Activated CD4-positive, alpha-beta T cell treated with anti-CD3 and anti-CD28 coated beads, Interleukin-2, Interleukin-4, amounts not matched to agents 100 ng/mL and 50 ng/mL, durations not matched to agents 16 hours and 8 hours (primary cell): ENCODE measurements at places on chromosomes 1 and 21.

DNA sequence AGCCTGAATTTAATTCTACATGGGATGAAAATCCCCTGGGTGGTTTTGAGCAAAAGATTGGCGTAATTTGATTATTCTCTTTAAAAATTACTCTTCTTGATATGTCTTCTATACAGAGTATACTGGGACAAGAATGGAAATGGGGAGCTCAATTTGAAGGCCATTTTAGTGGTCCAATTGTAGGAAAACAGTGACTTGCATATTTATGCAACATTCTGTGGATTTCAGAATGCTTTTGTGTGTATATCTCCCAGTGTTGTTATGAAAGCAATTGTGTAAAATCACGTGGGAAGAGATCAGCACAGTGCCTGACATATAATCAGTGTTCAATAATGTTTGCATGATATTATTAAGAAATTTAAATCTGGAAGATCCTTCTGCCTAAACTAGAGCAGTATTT is 575.9 kb upstream of the PBX1 start:
- no peak for DNase-seq

DNA sequence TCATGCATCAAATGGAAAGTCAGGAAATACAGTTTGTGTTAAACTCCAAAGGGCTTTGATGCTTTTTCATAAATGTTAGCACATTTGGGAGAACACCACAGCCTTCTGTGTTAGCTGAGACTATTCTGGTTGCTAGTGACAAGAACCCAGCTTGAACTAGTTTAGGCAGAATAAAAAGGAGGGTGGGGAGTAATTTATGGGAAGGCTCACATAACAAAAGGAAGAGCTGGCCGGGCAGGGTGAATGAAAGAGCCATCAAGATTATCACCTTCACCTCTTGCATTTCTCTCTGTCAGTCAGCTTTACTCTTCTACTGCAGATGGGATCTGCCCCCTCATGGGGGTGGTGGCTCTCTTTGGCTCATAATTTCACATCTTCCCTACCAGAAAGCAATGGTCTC is 75.4 kb upstream of the VTCN1 start:
- DNase-seq, result no peak

DNA sequence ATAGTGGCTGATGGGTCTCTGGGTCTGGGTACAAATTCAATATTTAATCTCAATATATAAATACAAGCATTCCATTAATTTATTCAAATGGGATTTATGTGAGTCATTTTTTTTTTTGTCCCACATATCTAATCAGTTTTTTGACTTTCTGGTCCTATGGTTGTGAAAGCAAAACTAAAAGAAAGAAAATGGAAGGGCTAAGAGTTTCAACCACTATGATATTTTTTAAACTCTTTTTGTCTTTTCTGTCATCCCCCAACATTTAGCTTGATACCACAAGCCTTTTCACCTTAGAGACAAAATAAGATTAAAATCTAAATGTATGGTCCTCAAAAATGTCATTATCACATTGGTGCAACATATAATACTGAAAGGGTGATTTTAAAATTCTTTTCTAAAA is 602.7 kb upstream of the CHRM3 start:
- DNase-seq, result no peak

- DNase-seq, result no peak
These were observed 3.5 kb downstream of the FCRL3 start for GRCh38 chr1:157696966-157697628.

- DNase-seq, result no peak
These were observed 62.7 kb upstream of the BCL10 start for GRCh38 chr1:85339089-85339488.

- DNase-seq, result no peak
These were observed 321.9 kb downstream of the SETD4 start for GRCh38 chr21:35738347-35738961.

GRCh38 chr1:50720457-50721053 is 239.5 kb downstream of the FAF1 start:
- DNase-seq, result no peak

DNA sequence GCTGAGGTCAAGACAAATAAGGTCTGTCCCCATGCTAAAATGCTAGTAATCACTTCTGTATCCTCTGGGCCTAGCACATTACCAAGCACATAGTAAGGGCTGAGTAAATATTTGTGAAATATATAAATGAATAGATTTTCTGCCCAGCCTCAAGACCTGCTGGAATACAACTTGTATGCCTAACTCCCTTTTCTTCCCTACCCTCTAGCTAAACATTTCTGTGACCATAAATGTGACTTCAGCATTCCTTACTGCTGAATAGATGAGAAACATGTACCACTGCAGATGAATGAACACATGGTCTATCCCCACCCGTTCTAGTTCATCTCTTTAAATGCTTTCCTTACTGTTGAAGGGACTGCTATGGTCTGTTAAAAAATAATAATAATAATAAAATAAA is 209.0 kb upstream of the HOOK1 start:
- DNase-seq, result no peak

DNA sequence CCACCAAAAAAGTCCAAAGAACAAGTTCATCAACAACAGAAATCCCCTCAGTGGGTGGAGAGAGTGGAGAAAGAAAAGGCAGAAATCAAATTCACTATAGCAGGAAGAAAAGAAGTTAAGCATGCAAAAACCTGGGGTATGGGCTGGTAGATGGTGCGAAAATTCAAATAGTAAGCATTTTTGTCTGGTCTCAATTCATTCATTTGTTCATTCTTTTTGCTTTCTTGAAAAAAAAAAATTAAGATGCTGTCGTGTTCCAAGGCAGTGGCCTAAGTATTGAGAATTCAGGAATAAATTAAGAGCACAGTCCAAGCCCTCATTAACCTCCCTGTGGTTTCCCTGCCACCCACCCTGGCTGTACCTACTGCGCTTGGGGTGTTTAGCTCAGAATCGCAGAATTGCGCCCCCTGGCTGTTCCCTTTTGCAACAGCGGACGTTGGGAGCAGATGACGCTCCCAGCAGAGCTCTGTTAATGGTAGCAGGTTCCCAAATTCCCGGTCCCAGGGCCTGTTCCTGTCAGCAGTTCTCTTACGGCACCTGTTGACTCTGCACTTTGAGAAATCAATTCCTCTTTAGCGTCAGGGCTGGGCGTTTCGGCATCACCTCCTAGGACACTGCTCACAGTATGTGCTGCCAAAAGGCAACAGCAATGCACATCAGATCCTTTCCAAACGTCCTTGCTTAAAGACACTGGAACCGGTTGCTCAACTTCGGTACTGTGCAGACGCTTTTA is 34.0 kb upstream of the SSX2IP start:
- DNase-seq, result peak; percentile 6

DNA sequence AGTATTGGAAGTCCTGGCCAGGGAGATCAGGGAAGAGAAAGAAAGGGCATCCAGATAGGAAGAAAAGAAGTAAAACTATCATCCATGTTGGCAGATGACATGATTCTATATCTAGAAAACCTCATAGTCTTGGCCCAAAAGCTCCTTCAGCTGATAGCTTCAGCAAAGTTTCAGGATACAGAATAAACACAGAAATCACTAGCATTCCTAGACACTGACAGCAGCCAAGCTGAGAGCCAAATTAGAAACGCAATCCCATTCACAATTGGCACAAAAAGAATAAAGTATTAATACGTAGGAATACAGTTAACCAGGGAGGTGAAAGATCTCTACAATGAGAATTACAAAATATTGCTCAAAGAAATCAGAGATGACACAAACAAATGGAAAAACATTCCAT is 44.6 kb downstream of the ZFYVE9 start:
- no peak for DNase-seq

GRCh38 chr1:26779098-26779668 is 8.6 kb upstream of the PIGV start:
- no peak for DNase-seq

DNA sequence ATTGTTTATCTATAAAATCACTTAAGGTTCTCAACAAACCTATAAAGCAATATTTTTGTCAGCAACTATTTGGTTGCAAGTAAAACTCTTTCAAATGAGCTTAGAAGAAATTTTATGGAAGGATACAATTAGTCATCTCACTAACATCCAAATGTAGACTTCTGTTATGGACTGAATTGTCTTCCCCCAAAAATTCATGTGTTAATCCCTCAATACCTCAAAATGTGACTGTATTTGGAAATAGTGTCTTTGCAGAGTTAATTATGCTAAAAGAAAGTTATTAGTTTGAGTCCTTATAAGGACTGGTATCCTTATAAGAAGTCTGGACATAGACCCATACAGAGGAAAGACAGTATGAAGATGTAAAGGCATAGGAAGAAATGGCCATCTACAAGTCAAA is 357.8 kb upstream of the PRMT6 start:
- DNase-seq, result no peak

GRCh38 chr1:175385316-175385715 is 192.7 kb upstream of the KIAA0040 start:
- DNase-seq, result no peak

- DNase-seq, result no peak
These were observed 323.8 kb downstream of the AMY1C start for GRCh38 chr1:104073463-104073902.

DNA sequence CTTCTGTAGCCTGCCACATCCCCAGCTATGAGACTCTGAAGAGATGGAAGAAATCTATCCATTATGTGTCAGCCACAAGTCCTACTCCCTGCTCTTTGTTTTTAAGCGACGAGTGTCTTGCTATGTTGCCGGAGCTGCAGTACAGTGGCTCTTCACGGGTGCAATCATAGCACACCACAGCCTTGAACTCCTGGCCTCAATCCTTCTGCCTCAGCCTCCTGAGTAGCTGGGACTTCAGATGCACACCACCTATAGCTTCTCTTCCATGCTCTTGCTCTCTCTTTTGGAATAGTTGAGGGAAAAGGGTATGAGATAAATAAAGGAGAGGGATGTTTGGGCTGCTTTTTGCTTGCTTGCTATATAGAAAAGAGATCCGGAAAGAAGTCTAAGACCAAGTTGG is 1.6 kb downstream of the TUFT1 start:
- no peak for DNase-seq

GRCh38 chr1:62433861-62434617 is 2.8 kb upstream of the USP1 start:
- DNase-seq, result no peak

DNA sequence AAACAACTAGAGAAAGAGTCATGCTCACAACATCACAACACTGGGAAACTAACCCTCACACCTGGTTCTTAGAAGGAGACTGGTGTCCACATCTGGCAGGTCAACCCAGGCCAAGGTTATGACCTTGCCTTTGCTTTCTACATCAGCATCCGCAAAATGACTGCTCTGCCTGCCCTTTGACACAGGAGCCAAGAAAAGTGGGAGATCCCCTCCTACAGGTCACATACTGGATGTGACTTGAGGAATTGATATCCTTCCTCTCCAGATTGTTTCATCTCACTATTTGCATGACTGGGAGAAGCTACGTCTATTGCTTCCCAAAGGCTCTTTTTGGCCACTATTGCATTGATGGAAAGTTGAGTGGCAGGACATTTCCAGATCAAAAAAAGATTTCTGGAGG is 115.5 kb downstream of the MIS18A start:
- DNase-seq, result no peak

GRCh38 chr1:11881749-11882441 is 23.1 kb upstream of the NPPB start:
- no peak for DNase-seq

GRCh38 chr1:50335036-50335435 is 88.2 kb downstream of the DMRTA2 start:
- DNase-seq, result no peak

DNA sequence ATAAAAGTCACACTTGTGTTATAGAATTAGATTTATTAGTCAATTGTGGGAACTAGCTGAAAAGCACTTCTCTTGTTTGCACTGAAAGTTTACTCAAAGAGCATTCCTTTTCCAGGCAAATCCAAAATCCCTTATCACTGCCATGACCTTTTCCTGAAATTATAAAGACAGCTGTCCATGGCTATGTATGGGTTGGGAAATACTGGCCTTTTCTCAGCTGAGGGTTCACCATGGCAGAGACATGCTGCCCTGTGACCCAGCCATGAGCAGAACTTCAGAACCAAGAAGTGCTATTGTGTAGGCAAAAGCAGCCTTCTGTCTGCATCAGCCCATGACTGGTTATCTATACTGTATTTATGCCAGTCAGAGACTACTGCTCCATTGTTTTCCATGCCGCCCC is 9.8 kb upstream of the EDEM3 start:
- DNase-seq, result no peak

DNA sequence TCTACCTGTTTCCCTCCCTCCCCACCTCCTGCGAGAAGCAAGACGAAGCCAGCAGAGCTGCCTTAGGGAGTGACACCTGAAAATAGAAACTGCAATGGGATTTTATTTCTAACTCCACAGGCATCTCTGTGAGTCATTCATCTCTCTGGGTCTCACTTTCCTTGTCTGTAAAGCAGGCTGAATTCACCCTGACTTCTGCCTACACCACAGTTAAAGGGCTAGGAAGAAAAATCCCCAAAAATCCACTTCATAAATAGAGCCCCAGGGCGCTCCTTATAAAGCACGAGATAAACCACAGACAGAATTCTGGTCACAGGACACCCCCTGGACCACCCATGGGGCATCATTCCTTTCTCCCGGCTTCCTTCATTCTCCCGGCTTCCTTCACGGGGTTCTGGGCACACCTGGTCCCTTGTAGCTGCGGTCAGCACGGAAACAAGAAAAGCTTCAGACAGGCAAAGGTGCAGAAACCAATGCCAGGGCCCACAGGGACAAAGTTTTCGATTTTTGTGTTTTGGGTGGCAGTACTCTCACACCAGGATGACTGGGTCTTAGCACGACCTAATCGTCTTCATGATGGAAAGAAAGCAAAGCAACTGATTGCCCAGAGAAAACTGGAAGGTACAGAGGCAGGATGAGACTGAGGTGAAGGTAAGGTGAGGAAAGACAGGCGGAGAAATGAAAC is 2.8 kb upstream of the H6PD start:
- no peak for DNase-seq

GRCh38 chr1:210587566-210587965 is 258.9 kb downstream of the HHAT start:
- DNase-seq, result no peak

GRCh38 chr1:29453502-29454240 is 217.3 kb downstream of the PTPRU start:
- peak; percentile 36 for DNase-seq

DNA sequence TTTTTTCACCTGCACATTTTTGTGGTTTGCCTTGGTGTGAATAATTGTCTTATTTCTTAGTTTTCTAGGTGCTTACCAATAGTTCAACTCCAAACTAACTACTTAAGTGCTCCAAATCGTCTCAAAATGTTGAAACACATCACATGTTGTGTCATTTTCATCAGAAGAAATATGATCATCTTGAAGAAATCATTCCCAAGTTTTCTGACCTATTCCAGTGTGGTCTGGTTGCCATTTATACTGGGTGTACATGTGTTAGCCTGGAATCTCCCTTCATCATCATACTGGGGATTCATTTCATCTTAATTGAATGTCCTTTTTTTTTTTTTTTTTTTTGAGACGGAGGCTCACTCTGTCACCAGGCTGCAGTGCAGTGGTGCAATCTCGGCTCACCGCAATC is 67.0 kb downstream of the EIF2B3 start:
- DNase-seq, result no peak

- DNase-seq, result no peak
These were observed 26.4 kb upstream of the PADI2 start for GRCh38 chr1:17145648-17146047.

DNA sequence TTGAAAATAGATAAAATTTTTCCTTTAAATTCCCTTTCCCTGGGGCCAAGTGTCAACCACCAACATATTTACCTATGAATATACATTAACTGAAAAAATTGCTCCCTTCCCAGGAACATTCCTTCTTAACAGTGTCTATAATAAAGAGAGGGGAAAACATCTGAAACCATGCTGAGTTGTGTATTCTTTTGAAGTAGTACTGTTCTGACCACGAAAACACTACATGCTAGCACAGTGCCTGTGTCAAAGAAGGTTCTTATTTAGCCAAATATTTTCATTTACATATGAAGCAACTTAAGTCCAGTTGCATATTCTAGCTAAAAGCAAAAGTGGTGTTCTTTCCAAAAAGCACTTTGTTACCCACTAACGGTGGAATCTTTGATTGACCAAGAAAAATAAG is 311.2 kb downstream of the VAV3 start:
- DNase-seq, result no peak
